ENCODE measurements at places on chromosomes 12 and 14.

DNA sequence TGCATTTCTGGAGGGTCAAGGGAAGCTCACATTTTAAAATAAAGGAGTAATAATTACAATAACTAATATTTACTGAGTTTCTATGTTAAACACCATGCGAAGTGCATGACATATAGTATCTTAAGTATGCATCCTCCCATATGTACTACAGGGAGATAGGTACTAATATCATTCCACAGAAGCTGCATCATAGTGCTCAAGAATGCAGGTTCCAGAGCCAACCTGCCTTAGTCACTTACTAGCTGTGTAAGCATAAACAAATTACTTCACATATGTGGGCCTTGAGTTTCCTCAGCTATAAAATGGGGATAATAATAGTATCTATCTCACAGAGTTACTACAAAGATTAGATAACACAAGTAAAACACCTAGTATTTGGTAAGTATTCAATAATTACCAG is 18.3 kb downstream of the ARMH4 start:
- no peak for DNase-seq

- DNase-seq = no peak
These were observed 19.1 kb upstream of the DNM1L start for GRCh38 chr12:32659908-32660440.

DNA sequence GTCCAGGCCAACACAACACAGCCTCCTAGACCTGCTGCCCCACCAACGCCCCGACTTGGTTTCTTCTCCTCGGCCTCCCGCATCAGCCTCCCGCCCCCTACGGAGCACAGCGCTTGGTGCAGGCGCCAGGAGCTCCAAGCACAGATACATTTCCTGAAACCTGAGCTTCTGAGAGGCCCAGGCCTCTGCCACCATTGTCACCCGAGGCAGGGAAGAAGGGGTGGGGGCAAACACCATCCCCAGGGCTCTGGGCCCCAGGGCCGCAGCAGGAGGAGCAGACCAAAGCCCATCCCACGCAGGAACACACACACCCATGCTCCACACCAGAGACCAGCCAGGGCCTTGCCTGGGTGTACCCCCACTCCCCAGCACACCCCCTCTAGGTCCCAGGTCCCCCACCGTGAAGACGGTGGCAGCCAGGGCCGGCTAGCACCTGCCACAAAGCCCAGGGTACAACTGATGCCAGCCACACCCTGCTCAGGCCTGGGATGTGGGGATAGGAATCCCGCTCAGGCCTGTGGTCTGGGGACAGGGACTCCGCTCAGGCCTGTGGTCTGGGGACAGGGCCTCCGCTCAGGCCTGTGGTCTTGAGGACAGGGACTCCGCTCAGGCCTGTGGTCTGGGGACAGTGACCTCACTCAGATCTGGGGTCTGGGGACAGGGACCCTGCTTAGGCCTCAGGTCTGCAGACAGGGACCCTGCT is 5.4 kb downstream of the JAG2 start:
- no peak for DNase-seq

DNA sequence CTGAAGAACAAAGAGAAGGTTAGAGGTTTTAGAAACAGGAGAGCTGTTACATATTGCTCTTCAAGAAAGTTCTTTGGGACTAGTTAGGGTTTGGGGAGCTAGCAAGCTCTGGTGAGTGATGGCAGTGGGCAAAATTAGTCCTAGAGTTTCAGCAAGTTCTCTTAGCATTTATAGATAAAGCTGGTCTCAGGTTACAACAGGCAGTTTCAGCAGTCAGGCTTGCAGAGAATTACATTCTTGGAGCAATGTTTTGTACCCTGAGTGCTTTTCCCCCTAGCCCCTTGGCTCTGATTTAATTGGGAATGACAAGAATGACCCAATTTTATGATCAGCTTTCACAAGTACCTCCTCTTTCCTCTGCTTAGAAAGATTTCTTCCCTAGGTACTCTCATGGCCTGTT is 21.4 kb upstream of the EID3 start:
- DNase-seq = no peak

DNA sequence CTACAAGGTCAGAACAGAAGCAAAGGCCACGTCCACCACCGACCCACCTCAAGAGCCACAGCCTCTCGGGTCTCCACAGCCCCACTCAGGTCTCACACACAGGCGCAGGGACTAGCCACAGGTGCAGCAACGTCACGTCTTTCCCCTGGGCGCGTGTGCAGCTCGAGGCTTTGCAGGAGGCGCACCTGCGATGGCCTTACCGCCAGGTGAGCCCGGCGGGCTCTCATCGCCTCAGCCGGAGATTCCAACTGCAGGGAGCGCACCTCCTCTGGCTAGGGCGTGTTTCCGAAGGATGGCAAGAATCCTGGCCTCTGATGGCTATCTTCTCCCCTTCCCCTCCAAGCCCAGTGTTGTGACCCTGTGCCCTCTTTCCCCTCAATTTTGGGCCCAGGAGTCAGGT is at the start of gene HIGD1C:
HIGD1C (plus strand) TSS at position 35 of the 400 bp plus-strand sequence. CDS start 1,455 bp downstream, outside the sequence.
- DNase-seq = no peak

GRCh38 chr14:94180655-94181271 is 6.6 kb downstream of the PPP4R4 start:
- DNase-seq = no peak

- no peak for DNase-seq
These were observed 795 bp downstream of the LMBR1L start for GRCh38 chr12:49109641-49110463.

GRCh38 chr12:47408171-47408871 is 297.5 kb downstream of the RPAP3 start:
- DNase-seq = no peak

- DNase-seq = no peak
These were observed 905.6 kb downstream of the BCL11B start for GRCh38 chr14:98366429-98366828.

- no peak for DNase-seq
These were observed 105.1 kb downstream of the TMTC3 start for GRCh38 chr12:88247241-88247643.

GRCh38 chr14:102686196-102686801 is 91.0 kb upstream of the TRAF3 start:
- DNase-seq = no peak

DNA sequence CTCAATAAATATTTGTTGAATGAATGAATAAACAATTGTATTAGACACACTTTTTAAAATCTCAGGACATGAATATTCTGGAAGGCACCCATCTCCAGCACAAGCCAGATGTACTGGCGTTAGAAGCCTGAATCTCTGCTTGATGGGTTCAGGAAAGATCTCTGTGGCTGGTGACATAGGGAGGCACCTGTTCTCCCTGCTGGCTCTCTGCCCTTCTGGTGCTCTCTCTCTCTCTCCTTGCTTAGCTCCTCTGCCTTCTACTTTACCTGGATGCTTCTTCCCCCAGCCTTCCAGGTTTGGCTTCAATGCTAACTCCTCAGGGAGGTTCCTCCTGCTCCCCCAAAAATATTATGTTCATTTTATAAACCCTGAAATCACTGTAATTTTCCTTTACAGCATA is 1.5 kb downstream of the CYP46A1 start:
- DNase-seq = no peak

DNA sequence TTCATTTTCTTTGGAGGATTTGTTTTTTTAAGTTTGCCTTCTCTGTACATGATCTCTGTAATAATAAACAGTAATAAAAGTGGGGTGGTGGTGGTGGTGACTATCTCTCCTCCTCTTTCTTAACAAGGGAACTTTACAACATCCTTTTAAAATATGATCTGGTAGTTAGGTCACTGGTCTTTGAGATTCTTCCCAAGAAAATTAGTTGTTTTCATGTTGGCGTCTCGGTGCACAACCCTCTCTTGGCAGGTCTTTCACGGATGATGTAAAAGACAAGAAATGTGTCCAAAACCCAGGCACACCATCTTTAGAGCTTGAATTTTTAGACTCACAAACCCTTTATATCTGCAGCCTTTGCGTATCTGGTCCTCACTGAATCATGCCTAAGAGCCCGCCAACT is 488.5 kb upstream of the TBX3 start:
- no peak for DNase-seq

GRCh38 chr12:57657744-57658143 is 24.7 kb upstream of the B4GALNT1 start:
- no peak for DNase-seq

- DNase-seq = no peak
These were observed 104.2 kb upstream of the MAP1LC3B2 start for GRCh38 chr12:116454950-116455447.

GRCh38 chr14:61476105-61476753 is 154.8 kb downstream of the PRKCH start:
- no peak for DNase-seq

DNA sequence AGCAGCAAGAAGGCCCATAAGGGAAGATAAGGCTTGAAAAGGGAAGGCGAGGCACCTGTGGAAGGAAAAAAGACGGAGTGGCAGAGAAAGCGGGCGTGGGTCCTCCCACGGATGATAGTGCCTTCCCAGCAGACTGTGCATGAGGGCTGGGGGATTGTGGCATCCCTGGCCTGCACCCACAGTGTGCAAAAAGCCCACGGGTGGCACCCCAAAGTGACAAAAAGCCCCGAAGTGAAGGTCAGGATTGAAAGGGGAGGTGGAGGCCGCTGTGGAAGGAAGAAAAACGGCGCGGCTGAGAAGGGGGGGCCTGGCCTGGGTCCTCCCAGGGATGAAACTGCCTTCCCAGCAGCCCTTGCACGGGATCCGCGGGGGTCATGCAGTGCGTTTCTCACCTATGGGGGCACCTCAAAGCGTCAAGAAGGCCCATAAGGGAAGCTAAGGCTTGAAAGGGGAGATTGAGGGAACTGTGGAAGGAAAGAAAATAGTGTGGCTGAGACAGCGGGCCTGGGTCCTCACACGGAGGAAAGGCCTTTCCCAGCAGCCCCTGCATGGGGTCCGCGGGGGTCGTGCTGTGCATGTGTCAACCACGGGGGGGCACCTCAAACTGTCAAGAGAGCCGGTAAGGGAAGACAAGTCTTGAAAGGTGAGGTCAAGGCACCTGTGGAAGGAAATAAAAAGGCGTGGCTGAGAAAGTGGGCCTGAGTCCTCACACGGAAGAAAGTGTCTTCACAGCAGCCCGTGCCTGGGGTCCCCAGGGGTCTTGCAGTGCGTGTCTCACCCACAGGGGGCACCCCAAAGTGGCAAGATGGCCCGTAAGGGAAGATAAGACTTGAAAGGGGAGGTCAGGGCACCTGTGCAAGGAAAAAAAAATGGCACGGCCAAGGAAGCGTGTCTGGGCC is 274.1 kb downstream of the ALG10 start:
- DNase-seq = no peak

GRCh38 chr12:32989705-32990104 is 93.1 kb upstream of the PKP2 start:
- no peak for DNase-seq

- DNase-seq = no peak
These were observed 4.7 kb downstream of the KLRK1 start for GRCh38 chr12:10385166-10385613.

GRCh38 chr14:67331368-67332125 is 28.1 kb downstream of the ATP6V1D start:
- no peak for DNase-seq

DNA sequence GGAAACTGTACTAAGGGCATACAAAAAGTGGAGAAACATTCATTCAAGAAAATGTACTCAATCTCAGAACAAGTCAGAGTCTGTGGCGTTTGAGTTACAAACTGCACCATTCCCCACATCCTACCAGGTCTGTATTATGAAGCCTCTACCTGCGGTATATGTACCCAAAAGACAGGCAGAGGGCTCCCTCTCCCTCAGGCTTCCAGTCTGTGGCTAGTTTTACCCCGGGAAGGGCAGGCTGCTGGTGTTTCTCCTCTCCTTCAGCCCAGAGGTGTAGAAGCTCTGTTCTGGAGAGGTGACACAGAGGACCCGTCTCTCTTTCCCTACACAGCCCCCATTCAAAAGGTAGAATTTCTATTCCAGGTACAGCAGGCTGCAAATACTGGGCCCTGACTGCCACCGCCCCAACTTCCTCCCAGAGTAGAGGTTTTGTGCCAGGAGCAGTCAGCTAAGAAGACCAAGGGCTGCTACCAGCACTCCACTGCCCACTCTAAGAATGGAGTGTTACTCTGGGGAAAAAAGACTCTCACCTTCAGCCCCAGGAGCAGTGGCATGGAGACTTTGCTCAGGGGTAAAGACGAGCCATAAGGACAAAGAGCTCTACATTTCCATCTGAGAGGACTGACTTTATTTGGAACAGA is 39.4 kb downstream of the PARP11 start:
- no peak for DNase-seq

- DNase-seq = no peak
These were observed 149.3 kb downstream of the CALM1 start for GRCh38 chr14:90545966-90546751.

DNA sequence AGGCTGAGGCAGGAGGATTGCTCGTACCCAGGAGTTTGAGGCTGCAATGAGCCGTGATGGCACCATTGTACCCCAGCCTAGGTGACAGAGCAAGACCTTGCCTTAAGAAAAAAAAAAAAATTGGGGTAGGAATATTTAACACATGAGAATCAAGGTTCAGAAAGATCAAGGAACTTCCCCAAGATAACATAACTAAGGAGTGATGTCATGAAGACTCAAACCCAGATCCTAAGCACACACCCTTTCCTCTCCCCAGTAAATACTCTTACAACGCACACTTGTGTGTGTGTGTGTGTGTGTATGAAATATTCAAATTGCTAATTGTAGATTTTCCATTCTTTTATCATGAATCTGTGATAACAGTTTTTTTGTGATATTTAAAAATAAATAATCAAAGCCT is 90.6 kb upstream of the NUDT4 start:
- DNase-seq = no peak

GRCh38 chr12:84692071-84692470 is 220.5 kb downstream of the SLC6A15 start:
- DNase-seq = no peak

DNA sequence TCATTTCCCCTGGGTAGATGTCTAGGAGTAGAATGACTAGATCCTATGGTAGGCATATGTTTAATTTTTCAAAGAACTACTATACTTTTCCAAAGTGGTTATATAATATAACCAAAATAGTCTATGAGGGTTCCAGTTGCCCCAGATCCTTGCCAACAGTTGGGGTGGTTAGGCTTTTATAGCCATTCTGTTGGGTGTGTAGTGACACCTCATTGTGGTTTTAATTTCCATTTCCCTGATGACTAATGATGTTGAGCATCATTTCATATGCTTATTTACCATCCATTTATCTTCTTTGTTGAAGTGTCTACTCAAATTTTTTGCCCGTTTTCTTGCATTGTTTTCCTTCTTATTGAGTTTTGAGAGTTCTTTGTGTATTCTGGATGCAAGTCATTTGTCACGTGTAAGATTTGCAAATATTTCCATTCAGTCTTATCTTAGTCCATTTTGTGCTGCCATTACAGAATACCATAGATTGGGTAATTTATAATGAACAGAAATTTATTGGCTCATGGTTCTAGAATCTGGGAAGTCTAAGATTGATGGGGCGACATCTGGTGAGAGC is 4.7 kb downstream of the SYNE2 start:
- no peak for DNase-seq
